ENCODE measurements at places on chromosomes 13 and 19.

- DNase-seq: peak; percentile 67
These were observed 32.8 kb downstream of the TINCR start for GRCh38 chr19:5534787-5535586.

DNA sequence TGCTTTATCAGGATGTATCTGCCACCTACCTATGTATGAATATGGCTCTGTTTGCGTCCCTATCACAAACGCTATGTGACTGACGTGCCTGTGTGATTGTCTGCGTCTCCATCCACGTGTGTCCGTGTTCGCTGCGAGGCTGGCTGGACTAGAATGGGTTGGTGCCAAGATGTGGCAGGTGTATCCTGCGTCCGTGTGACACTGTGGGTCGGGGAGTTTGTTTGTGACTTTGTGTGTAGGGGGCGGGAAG, 6.7 kb upstream of the HOOK2 start:
- DNase-seq: no peak

GRCh38 chr13:113423520-113424163, 29.6 kb downstream of the ADPRHL1 start:
- DNase-seq: no peak

GRCh38 chr19:33444562-33445441, 71.3 kb downstream of the CEBPG start:
- no peak for DNase-seq

GRCh38 chr19:7519361-7520130, 2.9 kb upstream of the MCOLN1 start:
- DNase-seq: no peak

DNA sequence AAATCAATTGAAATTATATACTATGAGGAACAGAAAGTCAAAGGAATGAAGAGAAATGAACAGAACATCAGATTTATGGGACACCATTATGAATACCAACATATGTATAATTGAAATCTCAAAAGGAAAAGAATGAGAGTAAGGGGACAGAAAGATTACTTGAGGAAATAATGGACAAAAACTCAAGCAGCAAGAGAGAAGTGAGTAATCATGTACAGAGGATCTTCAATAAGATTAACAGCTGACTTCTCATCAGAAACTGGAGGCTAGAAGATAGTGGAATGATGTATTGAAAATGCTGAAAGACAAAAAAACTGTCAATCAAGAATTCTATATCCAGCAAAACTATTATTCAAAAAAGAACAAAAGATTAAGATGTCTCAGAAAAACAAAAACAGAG, 10.4 kb downstream of the MTUS2 start:
- DNase-seq: no peak

- peak; percentile 5 for DNase-seq
These were observed 207.3 kb downstream of the DLEU7 start for GRCh38 chr13:50636007-50636704.

DNA sequence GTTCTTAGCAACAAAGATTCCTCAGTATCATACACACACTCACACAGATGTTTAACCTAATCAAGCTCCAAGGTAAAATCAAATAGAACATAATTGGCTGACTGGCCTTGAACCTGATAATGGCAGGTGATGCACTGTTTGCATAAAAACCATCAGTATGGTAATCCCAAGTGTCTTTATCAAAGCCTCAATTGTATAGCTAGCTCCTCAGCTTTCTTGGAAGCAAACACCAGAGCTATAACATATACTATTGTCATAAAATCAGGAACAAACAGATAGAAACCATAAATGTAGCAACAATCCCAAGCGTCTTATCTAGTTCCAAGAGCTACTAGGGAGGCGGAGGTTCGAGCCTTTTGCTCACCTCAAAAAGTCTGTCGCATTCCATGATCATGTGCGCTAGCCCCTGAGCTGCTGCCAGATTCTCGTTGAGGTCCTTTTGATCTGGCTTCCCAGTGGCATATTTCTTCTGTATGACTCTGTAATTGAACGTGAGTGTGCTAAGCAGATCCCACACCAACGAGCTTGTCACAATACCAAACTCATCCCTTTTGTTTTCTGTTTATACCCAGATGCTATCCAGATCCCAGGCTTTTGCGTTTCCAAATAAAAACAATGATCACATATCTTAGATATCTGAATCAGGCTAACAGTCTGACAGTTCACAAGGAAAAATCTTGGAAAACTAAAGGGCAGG, 95.3 kb downstream of the KL start:
- no peak for DNase-seq

- no peak for DNase-seq
These were observed at the start of gene CLDN10 for GRCh38 chr13:95552539-95553441. Gene CLDN10, plus strand, starts transcription at chr13:95552720. Its CDS starts 34 bp downstream, at chr13:95552754.

DNA sequence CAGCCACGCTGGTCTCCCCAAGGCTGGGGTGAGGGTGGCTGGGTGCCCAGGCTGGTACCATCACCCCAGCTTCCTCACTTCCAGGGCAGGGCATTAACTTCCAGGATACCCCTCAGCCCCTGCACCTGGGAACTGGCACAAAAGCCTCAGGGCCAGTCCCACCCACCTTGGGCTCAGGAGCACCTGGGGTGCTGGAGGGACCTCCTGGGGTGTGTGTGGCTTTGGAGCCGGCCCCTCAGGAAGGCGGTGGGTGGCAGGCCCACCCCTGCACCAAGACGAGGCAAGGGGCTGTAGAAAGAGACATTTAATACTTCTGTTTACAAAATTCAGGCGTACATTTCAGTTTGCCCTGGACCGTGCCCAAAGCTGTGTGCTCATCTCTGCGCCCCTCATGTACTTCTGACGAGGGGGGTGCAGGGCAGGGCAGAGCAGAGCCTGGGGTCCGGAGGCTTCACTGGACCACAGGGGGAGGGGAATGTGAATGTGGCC, 16.8 kb downstream of the MPND start:
- no peak for DNase-seq

DNA sequence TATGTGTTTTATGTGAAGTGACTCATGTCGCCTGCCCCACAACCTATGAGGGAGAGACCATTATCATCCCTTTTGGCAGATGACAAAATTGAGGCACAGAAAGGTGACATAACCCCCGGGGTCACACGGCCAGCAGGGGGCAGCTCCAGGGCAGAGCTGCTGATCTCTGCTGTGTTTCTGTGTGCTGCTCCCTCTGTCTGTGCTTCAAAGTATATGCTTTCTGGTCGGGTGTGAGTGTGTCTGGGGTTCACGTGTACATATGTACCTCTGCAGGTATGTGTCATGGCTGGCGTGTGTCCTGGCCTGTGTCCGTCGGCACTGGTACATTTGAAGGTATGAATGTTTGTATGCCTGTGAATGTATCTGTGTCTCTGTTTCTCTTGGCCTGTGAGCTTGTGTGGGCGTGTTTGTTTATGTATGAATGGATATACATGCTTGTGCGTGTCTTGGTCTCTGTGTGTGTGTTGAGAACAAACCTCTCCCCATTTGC, 7.1 kb downstream of the LIPE start:
- peak; percentile 62 for DNase-seq

- peak; percentile 88 for DNase-seq
These were observed 687 bp downstream of the ILF3 start for GRCh38 chr19:10654610-10655456.

- DNase-seq: no peak
These were observed 18.5 kb downstream of the FREM2 start for GRCh38 chr13:38705365-38705764.

DNA sequence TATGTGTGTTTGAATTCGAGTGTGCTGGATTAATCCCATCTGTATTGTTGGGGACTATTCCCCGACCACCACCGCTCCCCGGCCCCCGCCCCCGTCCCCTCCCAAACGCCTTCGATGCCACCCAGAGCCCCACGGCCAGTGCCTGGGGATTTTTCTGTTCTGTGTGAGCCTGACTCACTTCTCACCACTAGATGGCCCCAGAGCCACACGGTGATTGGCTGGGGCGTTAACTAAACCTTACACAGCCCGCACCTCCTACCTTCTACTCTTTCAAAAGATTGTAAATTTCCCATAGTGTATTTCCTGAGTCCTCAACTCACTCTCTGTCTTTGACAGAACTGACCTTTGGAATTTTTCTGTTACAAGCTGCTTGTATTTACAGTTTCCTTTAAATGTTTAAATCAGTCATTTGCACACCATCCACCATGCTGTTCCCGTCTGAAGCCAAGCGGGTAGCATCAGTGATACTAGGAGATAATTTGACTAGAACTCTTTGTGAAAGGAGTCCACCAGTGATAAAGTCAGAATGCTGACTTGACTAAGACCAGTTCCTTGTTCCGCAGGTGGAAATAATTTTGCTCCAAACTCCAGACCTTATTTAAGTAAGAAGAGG, 61.4 kb downstream of the RFX2 start:
- DNase-seq: peak; percentile 64

DNA sequence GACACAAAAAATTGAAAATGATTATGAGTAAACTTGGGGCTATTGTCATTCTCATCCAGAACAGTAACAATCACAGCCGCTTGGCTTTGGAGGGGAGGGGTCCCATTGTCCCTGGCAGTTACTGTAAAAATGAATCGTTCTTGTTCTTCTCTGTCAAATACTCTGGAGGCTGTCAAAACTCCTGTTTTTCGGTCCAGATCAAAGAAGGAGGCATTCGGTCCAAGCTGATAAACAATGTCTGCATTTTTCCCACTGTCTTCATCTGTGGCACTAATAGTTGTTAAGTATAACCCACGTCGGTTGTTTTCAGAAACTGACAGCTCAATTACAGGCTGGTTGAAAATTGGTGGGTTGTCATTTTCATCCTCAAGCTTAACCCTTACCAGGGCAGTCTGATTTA, 3.4 kb downstream of the PCDH9 start:
- no peak for DNase-seq

DNA sequence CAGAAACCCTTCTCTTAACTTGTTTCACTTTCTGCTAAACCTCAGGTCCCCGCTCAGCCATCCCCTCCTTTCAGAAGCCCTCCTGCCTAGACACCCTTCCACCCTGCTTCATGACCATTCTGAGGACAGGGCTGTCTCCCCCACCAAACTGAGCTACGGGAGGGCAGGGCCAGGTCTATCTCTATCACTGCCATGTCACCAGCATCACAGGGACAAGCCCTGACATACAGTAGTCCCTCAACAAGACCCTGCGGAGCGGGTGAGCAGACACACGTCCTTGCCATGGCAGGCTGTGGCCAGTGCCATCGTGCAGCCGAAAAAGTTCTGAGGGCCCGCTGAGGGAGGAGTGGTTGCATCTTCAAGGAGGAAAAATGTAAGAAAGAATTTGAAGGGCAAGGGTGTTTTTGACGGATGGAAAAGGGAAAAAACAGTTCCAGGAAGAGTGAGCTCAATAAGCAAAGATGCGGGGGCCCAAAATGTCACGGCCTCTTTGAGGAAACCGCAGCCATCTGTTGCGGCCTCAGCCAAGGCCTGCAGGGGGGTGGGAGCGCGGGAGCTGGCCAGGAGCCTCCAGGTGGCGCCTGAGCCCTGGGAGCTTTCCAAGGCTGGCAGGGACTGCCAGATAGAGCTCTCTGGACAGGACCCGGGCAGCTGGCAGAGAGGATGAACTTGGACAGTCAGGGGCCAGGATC, 8.1 kb downstream of the PTGIR start:
- peak; percentile 92 for DNase-seq

DNA sequence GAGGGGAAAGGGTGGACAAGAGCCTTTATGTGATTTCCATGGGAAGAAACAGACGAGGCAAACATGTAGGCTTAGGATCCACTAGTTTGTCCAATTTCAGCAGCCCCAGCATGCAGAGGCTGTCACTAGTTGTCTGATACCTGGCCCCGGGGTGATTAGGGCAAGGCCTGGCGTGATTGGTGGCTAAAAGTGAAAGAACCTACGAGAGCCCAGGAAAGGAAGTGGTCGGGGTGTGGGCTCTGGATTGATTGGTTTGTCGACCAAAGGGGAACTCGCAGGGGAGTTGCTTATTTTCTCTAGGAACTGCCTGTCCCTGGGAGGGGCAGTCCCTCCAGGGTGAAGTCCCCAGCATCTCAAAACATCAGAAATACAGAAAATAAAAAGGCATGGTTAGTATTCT, 64.2 kb upstream of the UQCRFS1 start:
- DNase-seq: no peak

DNA sequence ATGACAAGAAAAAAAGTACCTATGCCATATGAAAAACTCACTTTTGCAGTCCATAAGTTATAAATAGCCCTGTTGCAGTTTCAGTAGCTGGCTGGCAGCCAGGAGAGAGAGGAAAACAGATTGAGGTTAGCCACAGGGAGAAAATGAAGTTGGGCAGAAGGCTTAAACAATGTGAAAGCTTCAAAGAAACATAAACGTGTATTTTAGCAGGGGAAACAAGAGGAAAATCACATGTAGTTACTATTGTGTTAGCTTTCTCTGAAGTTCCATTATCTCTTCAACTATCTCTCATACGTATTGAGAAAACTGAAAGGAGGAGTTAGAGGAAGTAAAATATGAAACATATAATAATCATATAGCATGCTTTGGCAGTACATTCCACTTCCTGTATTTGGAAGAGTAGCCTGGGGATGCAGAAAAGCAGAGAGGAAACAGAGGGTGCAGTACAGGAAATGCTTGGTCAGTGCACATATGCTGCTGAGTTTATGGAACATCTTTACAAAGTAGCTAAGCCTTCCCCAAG, 1551.1 kb downstream of the EFNB2 start:
- no peak for DNase-seq

DNA sequence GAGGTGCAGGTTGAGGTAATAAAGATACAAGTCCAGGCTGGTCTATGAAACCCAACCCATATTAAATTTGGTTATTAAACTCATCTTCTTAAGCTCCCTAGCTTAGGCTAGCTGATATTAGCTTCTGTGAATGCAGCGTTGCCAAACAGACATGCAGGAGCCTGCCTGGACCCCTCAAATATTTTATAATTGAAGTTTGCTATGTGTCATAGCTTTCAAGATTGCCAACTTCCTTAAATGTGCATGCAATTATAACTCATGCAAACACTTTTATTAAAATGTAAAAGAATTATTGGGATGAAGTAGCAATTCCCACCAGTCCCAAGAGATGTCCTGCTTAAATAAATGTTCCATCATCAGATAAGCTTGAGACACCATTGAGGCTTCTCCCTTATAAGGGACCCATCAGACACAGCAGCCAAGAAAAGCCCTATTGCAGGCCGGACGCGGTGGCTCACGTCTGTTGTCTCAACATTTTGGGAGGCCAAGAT, 51.3 kb downstream of the MBNL2 start:
- no peak for DNase-seq

GRCh38 chr19:29040951-29041350, 172.0 kb downstream of the UQCRFS1 start:
- no peak for DNase-seq

DNA sequence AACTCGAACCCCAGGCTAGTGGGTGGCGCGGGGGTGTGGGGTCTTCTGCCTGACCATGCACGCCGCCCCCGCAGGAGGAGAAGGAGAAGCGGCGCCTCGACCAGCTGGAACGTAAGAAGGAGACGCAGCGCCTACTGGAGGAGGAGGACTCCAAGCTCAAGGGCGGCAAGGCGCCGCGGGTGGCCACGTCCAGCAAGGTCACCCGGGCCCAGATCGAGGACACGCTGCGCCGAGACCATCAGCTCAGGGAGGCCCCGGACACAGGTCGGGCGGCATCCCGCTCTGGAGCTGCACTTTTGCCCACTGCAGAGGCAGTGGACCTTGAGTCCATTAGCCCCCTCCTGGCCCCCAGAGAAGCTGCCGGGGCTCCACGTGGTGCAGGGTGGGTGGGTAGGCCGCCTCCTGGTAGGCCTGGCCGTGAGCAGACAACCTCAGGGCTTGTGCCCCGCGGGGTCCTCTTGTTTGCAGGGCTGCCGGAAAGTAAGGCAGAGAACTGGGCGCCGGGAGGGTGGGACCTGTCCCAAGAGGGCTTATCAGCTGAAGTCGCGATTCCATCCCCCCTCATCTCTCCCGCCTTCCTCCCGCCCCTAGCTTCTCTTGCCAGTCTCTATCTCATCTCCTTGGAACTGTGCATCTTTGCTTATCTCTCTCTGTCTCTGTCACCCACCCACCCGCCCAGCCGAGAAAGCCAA, 9.9 kb downstream of the CCDC124 start:
- DNase-seq: no peak

- peak; percentile 21 for DNase-seq
These were observed 979 bp downstream of the AKAP8 start for GRCh38 chr19:15378534-15379082.
